ENCODE measurements at places on chromosomes 3 and 15. TPM values are rescaled to one million over a fixed set of nuclear protein-coding genes. Genes with fewer than 3 reads are reported as not detected.

Gene SLC7A14
- 0.05 TPM for total RNA-seq

Gene PLSCR1
- total RNA-seq = 84.7 TPM

- no peak for DNase-seq
Measured at GRCh38 chr3:15782429-15782828, 15.3 kb downstream of the ANKRD28 start.

GRCh38 chr3:115800489-115801075 lies 177.3 kb downstream of the GAP43 start:
- no peak for DNase-seq

Gene GNAI2
- 177 TPM for total RNA-seq

Measured in thymus (tissue), 14 donors.